Stimulated activated CD8-positive, alpha-beta memory T cell treated with anti-CD3 and anti-CD28 coated beads, Interleukin-7, amount 100 ng/mL, for 4 hours (primary cell): ENCODE measurements at places on chromosomes 5 and 9.

GRCh38 chr9:92324431-92324830 lies 719 bp downstream of the NOL8 start:
- no peak for DNase-seq

- no peak for DNase-seq
Observed at GRCh38 chr9:16612627-16613026, 257.8 kb downstream of the BNC2 start.

- DNase-seq = no peak
Observed at GRCh38 chr9:131125038-131125287, 423 bp upstream of the NUP214 start.

- DNase-seq = no peak
Observed at GRCh38 chr5:118371973-118372831, 616.1 kb downstream of the DTWD2 start.

GRCh38 chr9:70563431-70564204 lies 149.2 kb upstream of the KLF9 start:
- peak; percentile 21 for DNase-seq

DNA sequence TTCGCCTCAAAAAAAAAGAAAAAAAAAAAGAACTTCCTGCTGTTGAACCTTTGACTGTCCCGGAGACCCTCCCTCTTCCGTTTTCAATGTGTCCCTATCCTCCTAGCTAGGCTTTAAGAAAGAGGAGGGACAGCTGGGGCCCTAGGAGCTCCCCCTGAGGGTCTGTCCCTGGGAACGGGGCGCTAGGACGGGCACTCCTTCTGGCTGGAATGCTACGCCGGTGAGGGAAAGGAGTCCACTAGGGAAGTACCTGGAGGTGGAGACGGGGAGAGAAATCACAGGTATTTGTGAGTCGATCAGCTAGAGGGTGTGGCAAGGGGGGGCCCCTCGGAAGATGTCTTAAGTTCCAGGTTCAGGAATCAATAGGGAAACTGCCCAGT lies 4.6 kb downstream of the SIT1 start:
- no peak for DNase-seq

GRCh38 chr9:83714329-83714728 lies 6.6 kb upstream of the UBQLN1 start:
- DNase-seq = no peak

DNA sequence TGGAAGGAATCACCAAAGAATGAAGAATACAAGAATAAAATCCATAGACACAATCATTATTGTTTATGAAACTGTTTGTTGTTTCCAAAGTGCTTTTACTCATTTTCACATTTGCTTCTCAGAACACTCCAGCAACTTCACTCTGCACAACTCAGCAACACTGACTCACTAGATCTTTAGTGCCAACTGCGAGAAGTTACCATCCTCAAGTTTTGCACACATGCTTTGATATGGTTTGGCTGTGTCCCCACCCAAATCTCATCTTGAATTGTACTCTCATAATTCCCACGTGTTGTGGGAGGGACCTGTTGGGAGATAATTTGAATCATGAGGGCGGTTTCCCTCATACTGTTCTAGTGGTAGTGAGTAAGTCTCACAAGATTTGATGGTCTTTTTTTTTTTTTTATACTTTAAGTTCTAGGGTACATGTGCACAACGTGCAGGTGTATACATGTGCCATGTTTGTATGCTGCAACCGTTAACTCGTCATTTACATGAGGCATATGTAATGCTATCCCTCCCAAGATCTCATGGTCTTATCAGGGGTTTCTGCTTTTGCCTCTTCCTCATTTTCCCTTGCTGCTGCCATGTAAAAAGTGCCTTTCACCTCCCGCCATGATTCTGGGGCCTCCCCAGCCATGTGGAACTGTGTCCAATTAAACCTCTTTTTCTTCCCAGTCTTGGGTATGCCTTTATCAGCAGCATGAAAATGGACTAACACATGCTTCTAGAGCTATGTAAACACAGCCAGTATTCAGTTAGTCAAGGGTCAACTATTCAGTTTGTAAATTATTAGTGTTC lies 36.9 kb downstream of the CLINT1 start:
- DNase-seq = no peak
